Mesendoderm (in vitro differentiated cells): ENCODE measurements at places on chromosomes 2 and 18.

DNA sequence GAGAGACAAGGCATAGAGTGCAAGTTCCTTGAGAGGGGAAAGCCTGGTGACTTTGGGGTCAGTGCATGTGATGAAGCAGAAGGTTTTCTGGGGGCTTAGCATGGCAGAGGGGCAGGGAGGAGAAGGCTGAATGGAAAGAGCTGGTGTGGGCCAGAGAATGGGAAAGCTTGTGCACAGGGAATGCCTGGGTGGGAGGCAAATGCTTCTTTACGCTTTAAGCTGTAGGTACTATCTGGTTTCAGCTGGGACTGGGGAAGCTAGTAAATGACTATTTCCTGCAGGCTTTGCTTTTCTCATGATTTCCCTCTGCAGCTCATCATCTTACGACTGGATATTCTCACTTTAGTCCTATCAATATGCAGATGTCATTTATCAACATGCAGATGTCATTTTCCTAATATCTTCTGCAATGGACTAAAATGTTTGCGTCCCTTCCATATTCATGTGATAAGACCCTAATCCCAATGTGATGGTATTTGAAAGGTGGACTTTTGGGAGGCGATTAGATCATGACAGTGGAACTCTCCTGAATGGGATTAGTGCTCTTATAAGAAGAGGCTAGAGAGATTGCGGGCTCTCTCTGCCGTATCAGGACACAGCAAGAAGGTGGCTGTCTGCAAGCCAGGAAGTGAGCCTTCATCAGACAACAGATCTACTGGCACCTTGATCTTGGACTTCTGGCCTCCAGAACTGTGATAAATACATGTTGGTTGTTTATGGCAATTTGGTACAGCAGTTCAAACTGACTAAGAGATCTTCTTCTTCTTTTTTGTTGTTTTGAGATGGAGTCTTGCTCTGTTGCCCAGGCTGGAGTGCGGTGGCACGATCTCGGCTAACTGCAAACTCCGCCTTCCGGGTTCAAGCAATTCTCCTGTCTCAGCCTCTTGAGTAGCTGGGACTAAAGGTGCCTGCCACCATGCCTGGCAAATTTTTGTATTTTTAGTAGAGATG, 50.1 kb downstream of the MYCN start:
- peak; percentile 75 for DNase-seq

- DNase-seq, result no peak
These were observed 187.8 kb downstream of the ANKRD44 start for GRCh38 chr2:197122821-197123220.

GRCh38 chr18:62398291-62398690, 73.2 kb downstream of the TNFRSF11A start:
- no peak for DNase-seq

DNA sequence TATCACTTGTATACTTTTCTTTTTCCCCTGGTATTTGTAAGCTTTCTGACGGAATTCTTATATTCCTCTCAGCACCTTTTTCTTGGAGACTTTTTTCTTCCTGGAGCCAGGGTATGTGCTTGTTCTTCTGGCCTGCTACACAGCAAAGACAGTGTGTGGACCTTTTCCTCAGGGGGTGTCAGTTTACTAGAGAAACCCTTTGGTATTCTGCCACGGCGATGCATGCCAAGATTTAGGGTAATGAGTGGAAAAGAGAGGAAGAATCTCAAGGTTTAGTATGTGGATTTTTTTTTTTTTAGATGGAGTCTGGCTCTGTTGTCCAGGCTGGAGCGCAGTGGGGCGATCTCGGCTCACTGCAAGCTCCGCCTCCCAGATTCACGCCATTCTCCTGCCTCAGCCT, 152.2 kb downstream of the PHLPP1 start:
- DNase-seq, result no peak

- DNase-seq, result no peak
These were observed 87.8 kb downstream of the HDAC4 start for GRCh38 chr2:239312741-239313667.

DNA sequence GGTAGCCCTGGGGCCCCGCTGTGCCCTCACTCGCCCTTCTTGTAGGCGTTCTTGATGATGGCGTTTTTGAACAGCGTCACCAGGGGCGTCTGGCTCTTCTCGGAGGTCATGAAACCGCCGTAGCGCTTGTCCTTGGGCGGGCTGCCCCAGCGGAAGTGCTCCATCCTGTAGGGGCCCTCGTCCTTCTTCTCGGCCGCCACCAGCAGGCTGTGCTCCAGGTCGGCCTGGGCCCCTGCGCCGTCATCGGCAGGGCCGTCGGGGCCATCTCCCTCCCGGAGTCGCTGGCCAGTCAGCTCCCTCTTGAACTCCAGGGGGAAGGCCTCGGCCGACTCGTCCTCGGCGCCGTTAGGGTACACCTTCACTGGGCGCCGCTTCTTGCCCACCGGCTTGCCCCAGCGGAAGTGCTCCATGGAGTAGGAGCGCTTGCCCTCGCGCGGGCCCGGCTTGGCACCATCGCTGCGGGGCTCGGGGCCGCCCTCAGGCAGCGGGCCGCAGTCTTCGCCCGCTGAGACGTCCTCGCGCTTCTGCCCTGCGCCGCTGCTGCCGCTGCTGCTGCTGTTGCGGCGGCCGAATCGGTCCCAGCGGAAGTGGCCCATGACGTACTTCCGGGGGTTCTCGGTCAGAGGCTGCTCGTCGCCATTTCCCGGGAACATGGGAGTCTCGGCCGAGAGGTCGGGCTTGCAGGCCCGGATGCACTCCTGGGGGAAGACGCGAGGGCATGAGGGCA, 7.2 kb downstream of the POMC start:
- DNase-seq, result peak; percentile 42

- no peak for DNase-seq
These were observed 227.6 kb downstream of the WDR7 start for GRCh38 chr18:56878711-56879110.

- peak; percentile 78 for DNase-seq
These were observed 148.2 kb downstream of the PHLPP1 start for GRCh38 chr18:62863579-62864001.

DNA sequence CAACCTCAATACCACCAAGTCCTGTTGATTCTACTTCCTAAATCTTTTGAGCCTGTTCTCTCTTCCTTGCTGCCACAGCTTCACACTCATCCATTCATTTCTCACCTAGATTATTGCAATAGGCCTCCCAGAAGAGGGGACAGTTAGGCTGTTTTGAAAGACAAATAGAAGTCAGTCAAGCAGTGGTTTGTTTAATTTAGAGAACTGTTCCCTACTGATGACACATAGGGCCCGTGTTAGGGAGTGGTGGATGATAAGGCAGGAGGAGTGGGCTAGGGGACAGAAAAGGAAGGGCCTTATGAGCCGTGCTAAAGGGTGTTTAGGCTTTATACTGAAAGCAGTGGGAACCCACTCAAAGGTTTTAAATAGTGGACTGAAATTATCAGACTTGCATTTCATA, 59.6 kb upstream of the ZFP36L2 start:
- DNase-seq, result no peak

DNA sequence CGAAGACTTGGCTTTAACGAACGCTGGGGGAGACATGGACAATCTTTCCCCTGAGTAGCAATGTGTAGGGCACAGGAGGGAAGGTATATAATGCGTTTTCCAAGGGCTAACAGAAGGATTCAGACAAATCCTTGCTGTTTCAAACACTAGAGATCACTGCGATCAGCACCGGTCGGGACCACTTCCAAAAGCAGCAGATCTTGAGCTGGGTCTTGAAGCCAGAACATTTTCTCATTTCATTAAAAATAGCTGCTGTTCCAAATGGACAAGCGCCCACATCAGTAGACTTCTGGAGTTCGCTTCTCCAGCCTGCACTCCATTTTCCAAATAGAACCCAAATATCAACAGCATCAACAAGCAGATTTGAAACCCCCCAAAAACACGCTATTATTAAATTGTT, 65.1 kb upstream of the MAPRE2 start:
- no peak for DNase-seq

DNA sequence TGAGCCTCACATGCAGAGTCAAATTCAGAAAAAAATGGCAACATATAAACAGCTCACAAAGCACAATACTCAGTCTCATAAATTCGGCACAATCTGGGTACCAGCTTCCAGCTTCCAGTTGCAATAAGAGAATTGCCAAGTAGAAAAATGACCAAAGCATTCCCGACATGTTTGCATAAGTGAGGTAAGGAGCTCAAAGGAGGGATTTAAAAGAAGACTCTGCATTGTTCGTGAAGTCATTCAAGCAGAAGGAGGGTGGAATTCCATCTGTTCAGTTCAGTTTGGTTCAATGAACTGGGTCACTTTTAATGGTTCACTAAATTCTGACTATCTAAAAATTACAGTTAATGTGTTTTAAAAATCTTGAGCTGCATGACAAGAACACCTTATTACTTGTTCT, 106.7 kb upstream of the KLHL14 start:
- peak; percentile 40 for DNase-seq

DNA sequence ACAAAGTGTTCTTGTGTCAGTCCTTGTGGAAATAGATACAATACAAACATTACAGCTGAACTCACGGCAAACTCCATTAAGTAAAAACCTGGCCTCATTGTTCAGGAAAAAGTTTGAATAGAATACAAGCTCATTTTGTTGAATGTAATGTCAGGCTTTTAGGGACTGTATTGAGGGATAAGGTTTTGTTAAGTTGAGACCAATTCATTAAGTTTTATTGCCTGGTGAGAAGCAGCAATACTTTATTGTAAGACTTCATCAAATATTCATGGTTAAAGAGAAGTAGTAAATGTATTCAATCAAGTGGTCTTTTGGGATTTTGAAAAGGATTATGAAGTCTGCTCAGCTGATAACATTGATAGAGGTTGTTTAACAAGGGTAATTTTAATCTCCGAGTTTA, 35.4 kb upstream of the METAP1D start:
- no peak for DNase-seq

DNA sequence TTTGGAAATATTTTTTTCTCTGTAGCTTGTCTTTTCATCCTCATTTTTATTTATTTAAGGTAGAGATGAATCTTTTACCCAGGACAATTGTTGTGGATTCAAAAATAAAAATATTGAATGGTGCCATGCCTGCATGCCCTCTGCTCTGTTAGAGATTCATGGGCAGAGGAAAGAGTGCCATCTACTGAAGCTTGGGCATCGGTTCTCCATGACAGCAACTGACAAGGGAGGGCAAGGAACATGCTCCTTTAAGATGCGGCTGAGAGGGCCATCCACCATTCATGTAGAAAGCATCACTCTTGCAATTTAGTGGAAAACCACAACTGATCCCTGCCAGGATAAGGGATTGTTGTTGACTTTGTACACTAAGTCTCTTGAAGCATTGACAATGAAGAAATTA, 79.9 kb downstream of the PARD3B start:
- peak; percentile 13 for DNase-seq

DNA sequence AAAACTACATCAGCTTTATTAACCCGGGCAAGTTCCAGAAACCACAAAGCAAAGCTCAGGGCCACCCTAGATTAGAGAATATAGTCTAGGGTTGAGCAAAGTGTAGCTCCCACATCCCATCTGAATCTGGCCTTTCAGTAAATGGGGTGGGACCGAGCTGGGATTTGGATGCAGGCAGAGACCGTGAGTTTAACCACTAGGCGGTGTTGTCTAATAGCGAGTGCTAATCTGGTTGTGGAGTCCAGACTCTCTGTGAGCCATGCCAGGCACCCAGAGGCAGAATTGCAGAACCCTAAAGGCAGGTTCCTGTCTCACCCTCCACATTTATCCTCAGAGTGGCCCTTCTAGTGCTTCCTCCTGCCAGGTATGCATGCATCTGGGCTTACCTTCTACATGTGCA, 435.9 kb downstream of the TSN start:
- peak; percentile 77 for DNase-seq

DNA sequence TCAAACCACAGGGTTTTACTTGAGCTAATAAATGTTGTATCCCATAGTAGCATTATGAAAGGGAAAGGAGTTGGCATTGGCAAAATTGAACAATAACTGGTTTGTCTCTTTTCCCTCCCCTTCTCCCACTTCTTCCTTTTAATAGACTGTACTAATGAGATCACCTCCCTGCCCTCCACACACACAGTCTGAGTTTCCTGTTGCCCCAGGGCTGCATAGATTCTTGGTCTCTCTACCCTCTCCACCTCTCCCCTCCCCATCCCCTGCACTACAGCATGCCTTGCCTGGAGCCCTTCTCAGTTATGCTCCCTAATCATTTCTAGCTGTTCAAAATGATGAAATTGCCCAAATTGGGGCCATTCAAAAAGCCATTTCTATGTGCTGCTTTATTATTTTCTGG, 37.2 kb upstream of the NEMP2 start:
- DNase-seq, result peak; percentile 65

GRCh38 chr2:74985978-74986609, 27.7 kb downstream of the POLE4 start:
- no peak for DNase-seq

DNA sequence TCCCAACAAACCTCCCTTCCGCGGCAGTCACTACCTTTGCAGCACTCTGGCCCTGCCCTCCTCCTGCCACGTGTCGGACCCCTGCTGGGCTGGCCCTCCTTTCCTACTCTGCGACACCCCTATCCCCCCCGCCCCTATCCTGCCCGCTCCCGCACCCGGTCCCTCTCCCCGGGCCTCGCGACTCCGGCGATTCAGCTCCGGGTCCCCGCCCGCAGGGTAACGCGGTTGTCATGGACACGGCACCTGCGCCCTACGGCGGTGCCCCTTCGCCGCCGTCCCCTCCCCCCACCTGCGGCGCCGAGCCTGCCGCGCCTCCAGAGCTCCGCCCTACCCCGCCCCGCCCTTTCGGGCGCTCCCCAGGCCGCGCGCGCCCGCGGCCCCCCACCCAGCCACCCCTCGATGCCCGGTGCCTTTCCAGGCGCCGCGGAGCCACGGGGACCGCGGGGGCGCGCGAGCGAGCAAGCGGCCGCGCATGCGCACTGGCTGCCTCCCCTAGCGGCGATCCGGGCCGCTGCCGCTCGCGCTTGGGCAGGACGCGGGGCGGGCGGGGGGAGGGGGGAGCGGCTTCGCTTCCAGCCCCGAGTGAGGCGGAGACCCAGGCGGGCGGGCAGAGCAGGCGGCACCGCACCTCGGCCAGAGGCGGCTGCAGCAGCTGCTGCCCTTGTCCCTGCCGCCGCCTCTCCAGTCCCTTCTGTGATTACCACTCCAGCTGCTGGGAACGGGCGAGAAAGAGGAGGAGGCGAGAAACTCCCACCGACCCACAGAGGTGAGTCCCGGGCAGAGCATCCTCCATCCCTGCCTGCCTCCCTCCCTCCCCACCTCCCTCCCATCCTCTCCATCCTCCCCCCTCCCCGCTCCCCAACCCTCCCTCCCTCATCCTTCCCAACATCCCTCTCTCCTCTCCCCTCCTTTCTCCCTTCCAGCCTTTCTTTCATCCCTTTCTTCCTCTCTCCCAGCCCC, at the start of gene CTNNA2:
Gene CTNNA2, plus strand, starts transcription at position 610 of the 960 bp plus-strand sequence.
- DNase-seq, result peak; percentile 87
